ENCODE measurements at places on chromosomes 6 and 20. TPM values are rescaled to one million over a fixed set of nuclear protein-coding genes. Genes with fewer than 3 reads are reported as not detected.

GRCh38 chr6:12418946-12419345 is 128.8 kb downstream of the EDN1 start:
- DNase-seq: no peak

Gene EPHA7
- total RNA-seq: not detected

Gene MMUT
- 16.7 TPM for total RNA-seq

Gene VNN1
- total RNA-seq: 0.20 TPM

Gene STX11
- 0.71 TPM for total RNA-seq

Gene CD83
- total RNA-seq: 8.9 TPM

DNA sequence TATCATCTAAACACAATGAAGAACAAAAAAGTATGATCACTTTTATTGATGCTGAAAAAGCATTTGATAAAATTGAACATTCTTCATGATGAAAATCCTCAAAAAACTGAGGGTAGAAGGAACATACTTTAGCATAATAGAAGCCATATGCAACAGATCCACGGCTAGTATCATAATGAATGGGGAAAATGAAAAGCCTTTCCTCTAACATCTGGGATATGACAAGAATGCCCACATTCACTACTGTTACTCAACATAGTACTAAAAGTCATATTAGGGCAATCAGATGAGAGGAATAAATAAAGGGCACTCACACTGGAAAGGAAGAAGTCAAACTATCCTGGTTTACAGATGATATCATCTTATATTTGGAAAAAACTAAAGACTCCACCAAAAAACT is 256.6 kb downstream of the RFPL4B start:
- no peak for DNase-seq

Gene BANF2
- total RNA-seq: not detected

DNA sequence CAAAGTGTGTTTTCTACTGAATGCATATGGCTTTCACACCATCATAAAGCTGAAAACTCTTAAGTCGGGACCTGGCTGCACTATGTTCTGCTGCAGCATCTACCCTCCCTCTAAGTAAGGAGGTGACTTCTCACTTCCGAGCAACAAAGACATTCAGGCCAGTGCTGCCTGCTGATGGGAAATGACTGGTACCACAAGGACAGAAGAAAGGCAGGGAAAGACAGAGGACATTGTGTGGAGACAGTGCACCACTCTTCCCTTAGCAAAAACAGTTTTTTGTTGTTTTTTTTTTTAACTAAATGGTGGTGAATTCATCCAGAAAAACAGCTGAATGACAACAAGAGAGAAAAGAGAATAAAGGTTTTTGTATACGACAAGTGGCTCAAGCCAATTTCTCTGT is 81.5 kb downstream of the MAP7 start:
- no peak for DNase-seq

DNA sequence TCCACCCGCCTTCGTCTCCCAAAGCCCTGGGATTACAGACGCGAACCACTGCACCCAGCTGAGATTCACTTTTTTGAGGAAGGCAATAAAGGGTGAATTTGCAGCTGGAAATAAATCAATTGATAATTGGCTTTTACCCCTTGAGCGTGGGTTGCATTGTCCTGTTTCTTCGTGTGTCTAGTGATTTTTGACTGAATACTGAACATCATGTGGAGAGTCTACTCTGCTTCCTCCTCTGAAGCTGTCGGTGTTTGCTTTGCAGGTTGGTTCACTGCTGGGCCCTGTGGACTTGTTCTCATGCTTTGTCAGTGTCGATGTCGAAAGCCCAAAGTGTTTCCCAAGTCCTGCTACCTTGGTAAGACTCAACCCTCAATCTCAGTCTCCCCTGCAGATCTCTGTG is 5.8 kb upstream of the EEF1A2 start:
- DNase-seq: no peak

Gene HLA-F
- 414 TPM for total RNA-seq

DNA sequence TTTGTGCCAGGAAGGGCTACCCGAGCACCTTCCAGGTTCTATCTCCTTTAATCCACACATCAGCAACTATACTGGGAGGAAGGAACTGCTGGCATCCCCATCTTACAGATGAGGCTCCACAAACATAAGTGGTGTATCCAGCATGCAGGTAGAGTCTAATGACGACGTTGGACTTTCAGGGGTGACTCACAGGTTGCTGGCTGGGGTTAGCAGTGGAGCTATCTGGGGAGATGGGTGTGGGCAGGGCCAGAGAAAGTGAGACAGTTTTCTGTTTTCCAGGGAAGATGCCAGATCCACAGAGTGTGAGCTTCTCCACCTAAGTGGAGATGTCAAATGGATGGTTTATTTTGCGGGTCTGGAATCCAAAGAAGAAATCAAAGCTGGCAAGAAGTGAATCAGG is 31.8 kb downstream of the CDH22 start:
- DNase-seq: no peak

Gene ZKSCAN4
- total RNA-seq: 11.5 TPM

DNA sequence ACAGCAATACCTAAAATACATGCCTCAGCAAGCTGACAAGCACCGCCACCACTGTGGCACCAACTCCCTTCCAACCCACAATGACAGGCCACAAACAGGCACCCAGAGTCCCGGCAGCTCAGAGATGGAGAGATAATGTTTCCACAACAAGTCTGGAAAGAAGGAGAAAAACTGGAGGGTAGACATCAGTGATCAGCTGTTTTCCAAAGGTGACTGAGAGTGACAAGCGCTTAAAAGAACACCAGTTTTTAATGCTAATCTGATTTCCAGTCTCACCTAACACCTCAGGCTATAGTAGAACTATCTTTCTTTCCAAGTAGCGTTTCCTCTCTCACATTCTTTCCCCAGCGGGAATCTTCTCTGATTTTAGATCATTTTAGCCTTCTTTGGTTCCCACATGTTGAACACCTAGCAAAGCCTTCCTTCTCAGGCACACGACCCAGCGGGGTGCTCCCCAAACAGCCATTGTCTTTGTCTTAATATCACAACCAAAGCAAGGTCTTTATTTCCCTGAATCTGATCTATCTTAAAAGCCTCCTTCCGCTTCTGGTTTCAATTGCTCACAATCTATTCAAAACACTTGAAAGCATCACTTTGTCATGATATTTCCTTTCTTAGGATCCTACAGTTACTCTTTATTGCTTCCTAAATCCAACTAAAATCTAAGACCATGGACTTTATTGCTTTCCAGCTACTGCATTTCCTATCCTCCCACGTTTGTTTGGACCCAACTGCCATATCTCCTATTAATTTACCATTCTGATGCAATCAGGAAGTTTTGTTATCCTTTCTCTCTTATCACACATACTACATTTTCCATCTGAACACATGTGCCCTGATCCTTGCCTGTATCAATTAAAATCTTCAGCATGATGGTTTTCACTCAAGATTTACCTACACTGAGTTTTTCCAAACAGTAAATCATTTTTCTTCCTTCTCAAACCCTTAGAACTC is 282.7 kb downstream of the ADGB start:
- no peak for DNase-seq

Gene TUBB2B
- 60.1 TPM for total RNA-seq

DNA sequence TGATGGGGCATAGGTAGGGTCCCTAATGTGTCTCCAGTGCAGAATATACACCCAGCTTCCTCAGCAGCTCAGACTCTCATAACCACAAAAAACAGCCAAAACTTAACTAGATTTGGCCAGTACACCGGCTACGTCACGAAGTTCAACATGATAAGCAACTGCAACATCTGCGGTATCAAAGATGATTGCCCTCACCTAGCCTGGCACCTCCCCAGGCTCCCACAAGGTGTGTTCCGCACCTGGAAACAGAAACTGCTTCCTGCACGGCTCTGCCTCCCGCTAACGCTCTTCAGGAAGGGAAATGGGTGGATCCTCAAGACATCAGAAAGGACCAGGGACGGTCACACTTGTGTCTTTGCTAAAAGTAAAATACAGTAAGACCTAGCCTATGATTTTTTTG is 9.5 kb downstream of the TXNDC5 start:
- no peak for DNase-seq

GRCh38 chr6:113626475-113626874 is 230.7 kb upstream of the MARCKS start:
- no peak for DNase-seq

DNA sequence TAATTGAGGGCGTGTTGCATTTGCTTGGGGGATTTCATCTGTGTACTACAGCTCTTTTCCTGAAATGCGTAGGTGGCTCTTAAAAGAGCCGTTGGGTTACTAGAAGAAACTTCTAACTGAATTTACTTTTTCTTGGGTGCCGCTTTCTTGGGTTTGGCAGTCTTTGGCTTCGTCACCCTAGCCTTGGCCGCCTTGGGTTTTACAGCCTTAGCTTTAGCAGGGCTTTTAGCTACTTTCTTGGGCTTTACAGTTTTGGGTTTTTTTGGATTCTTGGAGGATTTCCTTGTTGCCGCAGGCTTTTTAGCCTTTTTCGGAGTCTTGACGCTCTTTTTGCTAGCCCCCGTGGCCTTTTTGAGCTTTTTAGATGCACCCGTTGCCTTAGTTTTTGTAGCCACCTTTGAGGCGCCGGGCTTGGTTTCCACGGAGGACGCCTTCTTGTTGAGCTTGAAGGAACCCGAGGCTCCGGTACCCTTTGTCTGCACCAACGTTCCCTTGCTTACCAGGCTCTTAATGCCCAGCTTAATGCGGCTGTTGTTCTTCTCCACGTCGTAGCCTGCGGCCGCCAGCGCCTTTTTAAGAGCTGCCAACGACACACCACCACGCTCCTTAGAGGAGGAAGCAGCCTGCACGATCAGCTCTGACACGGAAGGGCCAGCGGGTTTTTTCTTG is 54.5 kb downstream of the TRIM38 start:
- DNase-seq: no peak

Gene BPIFB2
- not detected for total RNA-seq
